ENCODE measurements at places on chromosomes 5 and 9. TPM values are rescaled to one million over a fixed set of nuclear protein-coding genes. Genes with fewer than 3 reads are reported as not detected.
A peak's percentile ranks its signal among the peaks of the same experiment; 100 is the strongest.

EIF4E1B gene
- not detected for total RNA-seq

DNA sequence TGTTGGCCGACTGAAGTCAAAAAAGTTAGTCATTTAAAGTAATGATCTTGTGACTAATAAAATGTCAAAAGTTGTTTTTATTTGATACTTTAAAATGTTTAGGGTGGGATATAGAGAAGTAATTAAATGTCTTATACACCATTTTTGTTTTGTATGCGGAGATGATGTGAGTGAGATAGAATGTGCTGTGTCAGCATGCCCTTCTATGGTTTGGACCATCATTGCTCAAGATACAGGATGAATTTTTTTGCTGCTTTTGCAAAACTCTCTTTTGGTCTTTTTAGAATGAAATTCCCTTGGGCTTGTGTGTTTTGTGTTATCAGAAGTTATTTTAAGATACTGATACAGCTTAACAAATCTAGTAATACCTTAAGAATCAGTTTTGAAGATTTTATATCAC lies 12.5 kb downstream of the SRFBP1 start:
- no peak overlapping the region for H3K4me3 ChIP-seq
- DNase-seq = no peak
- no peaks in the 10 kb centered on the region for H3K27me3 ChIP-seq
- peaks cover 3% of the 10 kb centered on the region for H3K4me1 ChIP-seq

- H3K36me3 ChIP-seq = no peaks in the 10 kb centered on the region
- DNase-seq = no peak
- H3K27ac ChIP-seq = no peak overlapping the region
Measured at GRCh38 chr9:77710316-77710715, 62.2 kb upstream of the GNA14 start.

DNA sequence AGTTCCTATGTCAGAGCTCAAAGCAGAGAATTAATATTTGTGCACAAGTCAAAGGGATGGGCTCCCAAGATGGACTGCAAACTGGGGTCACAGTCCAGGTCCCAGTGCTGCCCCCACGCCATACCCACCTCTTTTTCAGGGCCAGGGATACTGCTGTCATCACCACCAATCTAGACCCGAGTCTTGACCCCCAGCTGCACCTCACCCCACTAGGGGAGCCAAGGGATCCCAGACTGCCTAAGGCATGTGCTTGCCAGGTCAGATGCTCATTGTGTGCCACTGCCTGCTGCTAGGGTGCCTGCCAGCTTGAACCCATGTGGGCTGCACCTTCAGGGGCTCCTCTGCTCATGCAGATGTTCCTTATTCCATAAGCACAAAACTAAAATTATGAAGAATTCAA lies 215.6 kb upstream of the NREP start:
- no peak overlapping the region for H3K27ac ChIP-seq
- H3K4me1 ChIP-seq = no peaks in the 10 kb centered on the region
- no peak overlapping the region for H3K4me3 ChIP-seq
- no peak for DNase-seq
- no peaks in the 10 kb centered on the region for H3K36me3 ChIP-seq
- H3K27me3 ChIP-seq = no peaks in the 10 kb centered on the region

DNA sequence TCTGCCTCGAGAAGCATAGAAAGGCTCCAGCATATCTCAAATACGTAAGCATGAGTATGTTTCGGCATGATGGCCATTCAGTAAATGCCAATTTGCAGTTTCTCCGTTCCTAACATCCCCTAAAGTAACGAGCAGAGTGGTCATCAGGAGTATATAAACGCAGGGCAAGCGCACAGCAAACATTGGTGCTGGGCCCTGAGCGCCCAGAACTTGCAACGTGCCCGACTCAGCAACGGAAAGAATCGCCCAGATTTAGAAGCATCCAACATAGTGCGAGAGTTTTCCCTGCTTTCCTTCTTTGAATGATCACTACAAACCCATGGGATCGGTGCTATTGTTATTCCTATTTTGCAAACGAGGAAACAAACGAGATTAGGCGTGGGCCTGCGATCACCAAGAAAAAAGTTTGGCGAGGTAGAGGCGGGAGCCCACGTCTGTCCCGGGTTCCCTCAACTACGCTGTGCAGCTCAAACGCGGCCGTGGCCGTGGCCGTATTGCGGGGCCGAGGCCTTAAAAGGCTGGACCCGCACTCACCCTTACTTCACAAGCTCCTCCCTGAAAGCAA lies 505 bp downstream of the RPS14 start:
- H3K36me3 ChIP-seq = peaks cover 22% of the 10 kb centered on the region
- DNase-seq = no peak
- peak overlapping the region; percentile 99 for H3K27ac ChIP-seq
- no peaks in the 10 kb centered on the region for H3K27me3 ChIP-seq
- peaks cover 2% of the 10 kb centered on the region for H3K4me1 ChIP-seq
- H3K4me3 ChIP-seq = peak overlapping the region; percentile 97

DNA sequence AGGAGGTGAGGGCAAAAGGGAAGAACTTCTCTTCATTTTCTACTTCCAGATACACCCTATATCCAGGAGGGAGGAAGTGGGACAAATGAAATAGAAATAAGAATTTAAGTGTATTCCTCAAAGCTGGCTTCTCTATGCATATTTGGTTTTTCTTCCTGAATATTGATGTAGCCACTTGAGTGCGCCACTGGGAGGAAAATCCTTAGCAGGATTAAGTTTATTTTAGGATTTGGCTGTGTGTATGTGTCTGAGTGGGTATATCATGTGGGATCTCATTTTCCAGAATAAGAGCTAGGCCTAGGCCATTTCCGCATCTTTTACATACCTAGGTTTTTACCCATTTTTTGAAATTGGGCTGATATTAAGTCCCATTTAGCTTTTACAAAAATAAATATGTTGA lies 42.5 kb downstream of the MAP1B start:
- no peak overlapping the region for H3K4me3 ChIP-seq
- H3K27ac ChIP-seq = no peak overlapping the region
- H3K4me1 ChIP-seq = no peaks in the 10 kb centered on the region
- no peak for DNase-seq
- no peaks in the 10 kb centered on the region for H3K27me3 ChIP-seq

- no peak overlapping the region for H3K27ac ChIP-seq
- H3K4me1 ChIP-seq = no peaks in the 10 kb centered on the region
- H3K27me3 ChIP-seq = no peaks in the 10 kb centered on the region
- no peak for DNase-seq
Measured at GRCh38 chr9:94904806-94905205, 178.3 kb downstream of the AOPEP start.

DNA sequence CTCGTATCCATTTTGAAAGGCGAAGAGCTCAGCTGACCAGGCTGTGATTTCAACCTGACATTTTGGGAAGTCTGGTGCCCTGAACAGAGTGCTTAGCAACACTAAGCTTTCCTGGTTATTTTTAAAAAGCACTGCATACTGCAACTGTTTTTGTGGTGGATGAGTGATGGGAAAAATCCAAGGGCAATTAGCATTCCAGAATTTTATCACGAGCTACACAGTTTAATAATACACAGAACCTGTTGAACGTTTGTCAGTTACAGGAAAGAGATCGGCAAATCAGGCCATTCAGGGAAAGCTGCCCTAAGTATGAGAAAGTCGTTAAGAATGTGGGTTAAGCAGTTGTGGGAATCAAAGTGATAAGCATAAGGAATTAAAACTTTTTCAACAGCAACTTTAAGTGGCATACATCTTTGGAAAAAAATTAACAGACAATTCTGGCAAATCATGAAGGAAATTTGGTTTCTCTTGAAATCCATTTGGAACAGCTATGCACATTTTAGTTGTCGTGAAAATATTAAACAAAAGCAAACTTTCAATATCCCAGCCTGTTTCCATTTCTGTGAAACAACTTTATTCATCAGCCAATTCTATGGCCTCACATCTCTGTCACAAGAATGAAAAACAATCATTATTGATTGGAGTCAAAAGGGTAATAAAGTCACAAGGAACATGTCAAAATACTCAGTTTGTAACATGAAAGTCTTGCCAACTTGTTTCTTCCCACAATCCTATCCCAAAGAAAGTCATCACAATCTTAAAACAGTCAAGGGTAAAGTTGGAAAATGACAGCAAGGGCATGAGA lies 25.7 kb downstream of the PUM3 start:
- H3K27me3 ChIP-seq = no peaks in the 10 kb centered on the region
- H3K27ac ChIP-seq = no peak overlapping the region
- no peaks in the 10 kb centered on the region for H3K4me1 ChIP-seq
- no peak for DNase-seq

DNA sequence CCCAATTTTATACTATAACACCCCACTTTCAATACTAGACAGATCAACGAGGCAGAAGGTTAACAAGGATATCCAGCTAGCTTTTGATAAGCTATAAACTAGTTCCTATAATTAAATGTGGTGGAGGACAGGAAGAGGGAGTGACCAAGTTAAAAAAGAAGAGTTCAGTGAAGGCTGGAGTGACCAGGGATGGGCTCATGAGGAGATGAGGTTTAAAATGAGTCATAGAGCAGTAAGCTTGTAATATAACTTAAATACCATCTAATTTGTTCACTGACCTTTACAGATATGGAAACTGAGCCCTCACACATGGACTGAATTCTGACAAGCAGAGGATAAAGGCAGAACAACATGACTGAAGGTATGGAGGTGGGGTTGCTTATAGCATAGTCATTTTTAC lies 284.5 kb downstream of the SPATA31D1 start:
- no peaks in the 10 kb centered on the region for H3K4me1 ChIP-seq
- no peak overlapping the region for H3K27ac ChIP-seq
- H3K36me3 ChIP-seq = no peaks in the 10 kb centered on the region
- DNase-seq = no peak
- no peak overlapping the region for H3K4me3 ChIP-seq

GRCh38 chr5:126023994-126024441 lies 399.2 kb upstream of the GRAMD2B start:
- no peak overlapping the region for H3K27ac ChIP-seq
- no peaks in the 10 kb centered on the region for H3K36me3 ChIP-seq
- H3K4me1 ChIP-seq = no peaks in the 10 kb centered on the region
- no peak for DNase-seq

DNA sequence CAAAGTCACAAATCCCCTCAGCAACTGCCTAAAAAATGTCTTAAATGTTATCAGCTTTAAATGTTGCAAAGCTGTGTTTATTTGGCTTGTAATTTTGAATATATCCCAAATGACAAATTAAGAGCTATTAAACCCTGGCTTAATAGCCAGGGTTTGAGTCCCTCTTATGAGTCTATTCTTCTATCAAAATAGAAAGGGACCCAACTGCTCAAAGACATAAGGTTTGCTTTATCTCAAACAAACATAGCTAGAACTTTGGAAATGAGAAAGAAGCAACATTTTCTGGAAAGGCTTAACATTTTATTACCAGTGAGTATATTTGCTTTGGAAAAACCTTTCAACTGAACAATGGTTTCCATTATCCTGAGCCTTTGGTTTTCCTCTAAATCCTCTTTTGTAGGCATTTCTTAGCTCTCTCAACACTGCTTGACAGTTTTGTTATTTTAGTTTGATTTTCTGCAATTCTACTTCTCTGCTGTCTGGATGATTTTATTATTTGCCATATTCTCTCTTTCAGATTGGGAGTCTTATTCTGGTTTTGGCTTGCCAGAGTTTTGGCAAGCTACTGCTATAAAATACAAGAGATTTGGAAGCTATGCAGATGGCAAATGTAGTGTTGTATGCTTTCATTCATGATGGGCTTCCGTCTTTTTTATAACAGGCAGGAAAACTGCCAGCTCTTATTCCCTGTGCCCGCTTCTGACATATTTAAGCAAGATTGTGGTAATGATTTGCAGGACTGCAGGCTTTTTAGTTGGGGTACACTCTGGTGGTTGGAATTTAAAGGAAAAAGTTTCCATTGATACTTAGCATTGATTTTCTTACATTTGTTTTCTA lies 734.9 kb downstream of the DTWD2 start:
- no peak overlapping the region for H3K4me3 ChIP-seq
- no peaks in the 10 kb centered on the region for H3K36me3 ChIP-seq
- H3K27ac ChIP-seq = no peak overlapping the region

- no peak overlapping the region for H3K27ac ChIP-seq
- H3K36me3 ChIP-seq = no peaks in the 10 kb centered on the region
- no peak overlapping the region for H3K4me3 ChIP-seq
Measured at GRCh38 chr5:175922192-175922885, 45.8 kb downstream of the THOC3 start.

DNA sequence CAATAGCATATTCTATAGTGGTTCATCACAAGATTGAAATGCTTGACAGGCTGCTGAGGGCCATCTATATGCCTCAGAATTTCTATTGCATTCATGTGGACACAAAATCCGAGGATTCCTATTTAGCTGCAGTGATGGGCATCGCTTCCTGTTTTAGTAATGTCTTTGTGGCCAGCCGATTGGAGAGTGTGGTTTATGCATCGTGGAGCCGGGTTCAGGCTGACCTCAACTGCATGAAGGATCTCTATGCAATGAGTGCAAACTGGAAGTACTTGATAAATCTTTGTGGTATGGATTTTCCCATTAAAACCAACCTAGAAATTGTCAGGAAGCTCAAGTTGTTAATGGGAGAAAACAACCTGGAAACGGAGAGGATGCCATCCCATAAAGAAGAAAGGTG lies 43.8 kb downstream of the GCNT1 start:
- no peaks in the 10 kb centered on the region for H3K4me1 ChIP-seq
- no peak overlapping the region for H3K4me3 ChIP-seq
- DNase-seq = no peak
- H3K27ac ChIP-seq = no peak overlapping the region
- no peaks in the 10 kb centered on the region for H3K36me3 ChIP-seq

- no peak overlapping the region for H3K27ac ChIP-seq
- H3K4me3 ChIP-seq = no peak overlapping the region
- no peaks in the 10 kb centered on the region for H3K36me3 ChIP-seq
- H3K27me3 ChIP-seq = no peaks in the 10 kb centered on the region
- DNase-seq = no peak
- H3K4me1 ChIP-seq = no peaks in the 10 kb centered on the region
Measured at GRCh38 chr5:67268231-67269021, 71.8 kb upstream of the CD180 start.

DNA sequence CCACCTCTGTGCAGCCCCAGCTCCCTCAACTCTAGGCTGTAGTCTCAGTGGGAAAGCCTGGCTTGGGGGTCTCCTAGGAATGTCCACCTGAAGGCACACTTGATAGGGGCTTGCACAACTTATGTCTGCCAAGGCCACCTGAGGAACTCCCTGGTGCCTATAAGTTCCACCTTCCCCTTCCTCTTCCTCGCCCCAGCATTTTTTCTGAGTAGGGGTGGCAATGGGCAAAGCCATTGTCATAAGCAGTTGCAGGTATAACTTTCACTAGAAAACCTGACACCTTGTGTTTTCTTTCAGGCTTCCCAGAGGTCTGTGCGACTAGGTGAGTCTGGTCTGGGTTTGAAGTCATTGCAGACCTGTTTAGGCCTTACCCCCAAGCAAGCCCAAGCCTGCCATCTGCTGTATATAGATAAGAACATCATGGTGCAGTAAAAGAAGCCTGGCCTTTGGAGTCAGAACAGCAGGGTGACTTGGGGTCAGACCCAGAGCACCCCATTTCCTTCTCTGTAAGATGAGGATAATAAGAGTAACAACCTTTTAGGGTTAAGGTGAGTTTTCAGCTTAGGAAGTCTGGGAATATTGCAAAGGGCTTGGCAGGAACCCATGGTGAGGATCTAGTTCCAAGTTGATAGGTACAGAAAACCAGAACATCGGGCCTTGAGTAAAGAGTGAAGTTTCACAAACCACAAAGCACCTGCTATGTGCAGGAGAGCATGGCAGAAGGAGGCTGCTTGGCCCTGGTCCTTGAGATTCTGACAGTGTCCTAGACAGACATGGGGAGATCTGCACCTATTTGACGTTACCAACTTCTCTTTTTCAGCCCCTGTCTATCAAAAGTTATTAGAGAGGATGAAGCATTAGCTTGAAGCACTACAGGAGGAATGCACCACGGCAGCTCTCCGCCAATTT lies 33.8 kb downstream of the TGFBI start:
- no peaks in the 10 kb centered on the region for H3K4me1 ChIP-seq
- H3K36me3 ChIP-seq = no peaks in the 10 kb centered on the region
- H3K27ac ChIP-seq = no peak overlapping the region
- H3K27me3 ChIP-seq = no peaks in the 10 kb centered on the region

Data from GM12878 (cell line).